ENCODE measurements at places on chromosomes 5 and 9.

DNA sequence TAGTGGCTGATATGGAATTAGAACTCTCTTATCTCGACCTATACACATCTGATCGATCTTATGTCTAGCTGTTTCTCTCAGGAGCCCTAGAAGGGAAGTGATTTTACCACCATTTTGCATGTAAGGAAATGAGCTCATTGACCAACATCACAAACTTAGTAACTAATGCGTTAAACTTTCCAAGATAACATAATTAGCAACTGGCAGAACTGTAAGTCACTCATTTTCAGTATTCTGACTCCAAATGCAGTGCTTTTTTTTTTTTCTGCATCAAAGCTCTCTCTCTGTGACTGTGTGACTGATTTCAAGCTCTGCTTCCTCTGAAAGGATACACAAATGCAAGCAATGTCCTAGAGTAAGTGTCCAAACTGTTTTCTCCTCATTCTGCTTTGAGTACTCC is 68.1 kb upstream of the FBXL7 start:
- DNase-seq: no peak

DNA sequence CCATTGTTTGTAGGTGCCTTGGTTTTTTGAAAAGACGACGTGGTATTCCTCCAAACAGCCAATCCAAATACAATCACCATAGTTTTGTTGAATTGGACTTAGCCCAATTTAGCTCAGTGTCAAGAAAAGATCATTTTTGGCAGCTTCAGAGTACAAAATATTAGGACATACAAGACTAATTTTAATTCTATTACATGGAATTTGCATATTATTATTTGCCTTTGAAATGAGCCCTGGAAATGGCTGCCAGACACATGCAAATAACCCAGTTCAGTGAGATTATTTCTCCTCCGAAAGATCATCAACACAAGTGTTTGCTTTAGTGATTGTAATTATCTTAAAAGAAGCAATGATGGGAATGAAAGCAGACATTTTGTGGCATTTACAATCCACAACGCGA is 89.3 kb downstream of the PLK2 start:
- DNase-seq: no peak

DNA sequence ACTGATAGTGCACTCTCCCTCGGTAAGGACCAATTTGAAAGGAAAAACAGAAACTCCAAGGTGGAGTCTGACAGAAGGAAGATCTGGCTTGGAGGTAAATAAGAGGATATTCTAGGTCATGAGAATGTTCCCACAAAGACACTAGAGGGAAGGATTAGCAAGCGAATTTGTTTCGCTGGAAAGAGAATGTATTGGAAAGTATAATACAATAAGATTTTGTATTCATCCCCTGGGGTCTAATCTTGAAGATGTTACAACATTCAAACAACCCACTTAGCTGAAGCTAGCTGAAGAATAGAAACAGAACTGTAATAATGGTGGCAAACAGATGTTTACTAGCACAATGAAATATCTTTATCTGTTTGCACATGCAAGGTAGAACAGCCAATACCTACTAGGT is 158.7 kb downstream of the GNAQ start:
- DNase-seq: no peak

- DNase-seq: peak; percentile 33
Measured at GRCh38 chr5:175561085-175561484, 82.7 kb downstream of the SFXN1 start.

DNA sequence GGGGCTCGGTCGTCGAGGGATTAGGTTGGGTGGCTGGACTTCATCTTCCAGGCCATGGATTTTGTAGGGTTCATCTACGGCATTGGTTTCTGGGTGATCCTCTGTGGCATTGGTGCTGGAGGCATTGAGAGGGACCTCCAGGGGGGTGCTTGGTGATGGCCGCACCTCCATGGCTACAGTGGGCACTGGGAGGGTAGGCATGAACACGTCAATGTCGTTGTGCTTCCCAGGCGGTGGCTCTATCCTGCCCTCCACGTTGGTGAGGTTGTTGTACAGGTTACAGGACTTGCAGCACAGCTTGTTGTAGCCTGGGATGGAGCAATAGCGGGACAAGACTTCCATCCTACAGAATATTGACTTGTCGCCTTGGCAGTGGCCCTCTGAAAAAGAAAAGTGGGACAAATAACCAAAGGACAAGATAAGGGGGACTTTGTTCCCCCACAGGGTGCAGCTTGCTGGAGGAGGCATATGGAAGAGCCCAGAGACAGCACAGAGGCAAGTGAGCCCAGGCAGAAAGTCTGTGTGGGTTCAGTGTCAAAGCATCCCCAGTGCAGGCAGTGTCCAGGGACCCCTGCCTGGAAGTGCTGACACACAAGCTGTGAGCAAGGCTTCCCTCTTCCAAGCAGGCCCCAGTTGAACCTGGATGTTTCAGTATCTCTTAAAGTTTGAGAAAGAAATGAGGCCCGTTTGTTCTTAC is 53.9 kb downstream of the ZNF354C start:
- DNase-seq: peak; percentile 18

DNA sequence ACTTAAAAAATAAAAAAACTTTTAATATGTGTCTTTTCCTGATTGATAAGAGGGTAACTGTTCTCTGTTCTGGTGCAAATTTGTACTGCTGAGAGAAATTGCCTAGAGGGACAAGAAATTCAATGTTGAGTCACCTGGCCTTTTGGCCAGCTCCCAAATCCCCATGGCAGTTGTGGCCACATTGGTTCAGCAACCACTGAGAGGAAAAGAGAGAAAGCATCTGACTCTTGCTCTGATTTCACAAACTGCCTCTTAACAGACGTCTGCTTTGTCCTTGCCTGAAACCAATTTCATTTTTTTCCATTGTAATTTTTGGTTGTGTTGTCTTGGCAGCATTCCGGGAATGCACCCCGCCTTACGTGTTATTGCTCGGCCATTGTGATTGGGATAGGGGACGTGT is 42.4 kb downstream of the NTRK2 start:
- no peak for DNase-seq

GRCh38 chr9:129197978-129198318 is 19.9 kb upstream of the IER5L start:
- DNase-seq: no peak

DNA sequence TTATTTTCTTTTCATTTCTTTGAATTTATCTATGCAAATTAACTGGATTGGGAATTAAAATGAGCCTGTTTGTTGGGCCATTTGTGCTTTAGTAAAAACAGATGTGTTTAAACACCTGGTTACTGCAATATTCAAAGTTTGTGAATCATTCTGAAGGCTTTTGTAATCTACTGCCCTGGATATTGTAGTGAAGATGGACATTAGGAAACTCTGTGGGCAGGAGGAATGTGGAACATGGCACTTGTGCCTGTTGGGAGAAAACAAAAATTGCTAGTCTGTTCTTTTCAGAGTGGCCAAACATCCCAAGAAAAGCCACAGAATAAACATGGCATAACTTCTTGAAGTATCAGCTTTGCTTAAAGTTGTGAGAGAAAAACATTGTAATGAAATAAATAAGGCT is 40.8 kb downstream of the CHSY3 start:
- no peak for DNase-seq

GRCh38 chr9:35628389-35628991 is 10.3 kb upstream of the CD72 start:
- no peak for DNase-seq

- DNase-seq: no peak
Measured at GRCh38 chr5:89929834-89930233, 479.7 kb downstream of the CETN3 start.

GRCh38 chr5:172266676-172267092 is 16.9 kb downstream of the UBTD2 start:
- no peak for DNase-seq

DNA sequence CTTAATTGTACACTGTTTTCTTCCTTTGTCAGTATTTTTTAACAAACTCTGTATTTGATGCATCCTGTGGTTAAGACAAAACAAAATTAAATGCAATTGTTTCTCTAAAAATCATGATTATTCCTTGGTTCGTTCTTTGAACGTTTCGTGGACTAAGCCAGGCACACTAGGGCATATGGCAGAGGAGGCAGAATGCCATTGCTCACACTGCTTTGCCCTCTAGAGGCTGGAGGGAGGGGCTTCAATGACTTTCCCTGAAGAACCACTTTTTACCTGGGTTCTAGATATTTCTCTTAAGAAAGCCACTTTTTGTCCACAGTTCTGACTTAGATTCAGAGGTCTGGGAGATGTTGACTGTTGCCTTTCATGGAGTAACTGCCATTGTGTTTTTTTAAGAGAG is 236.2 kb upstream of the ADAMTSL1 start:
- no peak for DNase-seq

- DNase-seq: no peak
Measured at GRCh38 chr5:128276537-128277216, 193.1 kb downstream of the SLC12A2 start.

- DNase-seq: no peak
Measured at GRCh38 chr9:72332351-72332750, 32.7 kb downstream of the ZFAND5 start.

DNA sequence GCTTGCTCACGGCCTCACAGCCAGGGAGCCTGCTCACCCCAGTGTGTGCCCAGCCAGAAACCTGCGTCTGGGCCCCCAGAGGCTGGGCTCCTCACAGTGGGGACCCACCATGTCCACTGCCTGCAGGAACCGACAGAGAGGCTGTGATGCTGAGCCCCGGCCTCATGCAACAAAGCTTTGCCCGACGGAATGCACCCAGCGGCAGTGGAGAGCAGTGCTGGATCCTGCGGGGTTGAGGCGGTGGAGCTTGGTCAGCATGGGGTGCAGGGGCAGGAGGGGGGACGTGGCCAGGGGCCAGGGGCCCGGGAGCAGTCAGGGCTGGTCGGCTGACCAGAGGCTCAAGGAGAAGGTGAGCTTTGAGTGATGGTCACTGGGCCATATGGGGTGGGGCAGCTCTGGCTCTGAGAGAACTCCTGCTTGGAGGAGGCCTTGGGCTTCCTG is 7.7 kb upstream of the CEP72 start:
- DNase-seq: peak; percentile 44

GRCh38 chr5:31372124-31372523 is 159.8 kb downstream of the DROSHA start:
- DNase-seq: no peak

GRCh38 chr5:119614838-119615237 is 14.5 kb upstream of the FAM170A start:
- DNase-seq: no peak

- no peak for DNase-seq
Measured at GRCh38 chr5:329121-329735, 7.7 kb downstream of the AHRR start.

DNA sequence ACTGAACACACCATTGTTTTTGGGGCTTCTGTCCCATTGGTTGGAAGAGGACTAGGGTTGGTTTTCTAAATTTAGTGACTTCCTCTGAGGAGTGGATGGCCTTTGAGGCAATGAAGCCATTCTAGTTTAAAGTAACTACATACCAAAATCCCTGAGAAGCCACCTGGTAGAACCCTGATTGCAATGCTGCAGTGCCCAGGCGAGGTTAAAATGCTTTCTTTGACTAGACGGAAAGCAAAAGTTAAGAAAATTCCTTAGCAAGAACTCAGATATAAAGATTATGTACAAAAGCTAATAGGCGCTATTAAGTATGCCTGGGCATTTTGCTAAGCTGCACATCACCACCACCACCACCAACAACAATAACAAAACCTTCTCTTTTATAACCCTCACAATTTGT is 20.6 kb downstream of the GLRX start:
- DNase-seq: peak; percentile 15

DNA sequence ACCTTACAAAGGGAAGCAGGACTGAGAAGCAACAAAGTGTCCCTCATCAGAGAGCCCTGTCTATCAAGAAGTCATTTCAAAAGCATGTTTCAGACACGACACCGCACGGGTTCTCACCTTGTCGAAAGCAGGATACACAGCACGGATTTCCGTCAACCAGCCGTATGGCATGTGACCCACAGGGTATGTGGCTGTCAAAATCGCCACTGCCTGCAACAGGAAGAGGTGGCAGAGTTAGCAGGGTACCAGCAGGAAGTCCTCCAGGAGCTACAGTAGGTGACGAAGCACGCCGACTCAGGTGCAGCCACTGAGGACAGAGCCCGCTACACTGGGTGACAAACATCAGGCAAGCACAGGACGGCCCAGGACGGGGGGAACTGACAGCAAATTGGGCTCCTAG is 81.2 kb downstream of the OTULIN start:
- no peak for DNase-seq

DNA sequence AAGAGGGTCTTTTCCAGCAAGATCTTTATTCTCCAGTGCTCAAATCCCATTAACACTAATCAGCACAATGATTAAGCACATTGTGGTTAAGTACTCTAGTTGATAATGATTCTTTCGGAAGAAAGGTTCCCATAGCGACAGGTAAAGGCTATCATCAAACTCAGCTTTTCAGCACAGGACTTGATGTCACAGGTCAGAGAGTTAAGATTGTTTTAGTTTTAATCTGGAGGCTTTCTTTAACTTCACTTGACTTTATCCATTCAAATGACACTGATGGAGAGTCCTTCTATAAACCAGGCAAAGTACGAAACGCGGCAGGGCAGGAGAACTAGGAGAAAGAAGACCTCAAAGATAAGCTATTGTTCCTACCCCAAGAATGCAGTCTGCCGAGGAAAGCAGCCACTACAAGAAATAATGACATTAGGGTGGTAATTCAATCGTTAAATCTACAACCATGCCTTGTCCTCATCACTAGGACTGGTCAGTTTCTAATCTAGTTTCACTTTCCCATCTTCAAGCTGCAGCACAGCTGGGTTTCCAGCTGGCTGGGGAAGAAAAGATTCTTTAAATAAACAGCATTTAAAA is 4.6 kb downstream of the NRG2 start:
- DNase-seq: no peak

DNA sequence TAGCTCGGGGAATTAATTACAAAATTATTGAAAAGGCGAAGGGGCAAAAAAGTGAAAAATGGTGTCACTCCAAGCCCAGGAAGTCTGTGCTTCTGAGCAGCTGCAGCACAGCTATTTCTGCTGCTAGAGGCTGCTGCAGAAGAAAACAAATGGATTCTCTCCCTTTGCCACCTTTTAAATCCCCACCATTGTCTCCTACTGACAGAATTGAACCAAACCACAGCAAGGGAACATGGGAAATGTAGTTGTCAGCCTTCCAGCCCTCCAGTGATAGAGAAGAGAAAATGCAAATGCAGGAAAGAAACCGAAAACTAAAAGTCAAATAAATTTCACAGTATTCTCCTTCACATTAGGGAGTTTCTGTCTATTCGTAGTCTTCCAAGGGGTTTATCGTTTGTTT is 33.4 kb upstream of the CDC42SE2 start:
- no peak for DNase-seq

DNA sequence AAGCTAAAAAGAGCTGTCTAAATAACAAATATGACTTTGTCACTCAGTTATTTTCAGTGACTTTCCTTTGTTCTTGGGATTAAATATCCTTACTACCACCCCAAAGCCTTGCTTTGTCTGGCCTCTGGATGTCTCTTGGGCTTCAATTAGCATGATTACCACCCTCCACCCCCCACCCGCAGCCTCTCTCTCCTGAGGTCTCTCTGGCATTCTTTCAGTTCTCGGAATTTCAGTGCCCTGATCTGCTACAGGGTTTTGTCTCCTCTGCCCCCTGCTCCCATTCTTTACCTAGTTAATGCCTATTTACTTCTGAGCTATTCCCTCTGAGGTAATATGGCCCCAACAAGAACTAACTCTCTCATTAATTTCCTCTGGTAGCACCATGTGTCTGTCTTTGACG is 376.4 kb downstream of the DEPDC1B start:
- peak; percentile 64 for DNase-seq

All from islet precursor cell (in vitro differentiated cells).